ENCODE measurements at places on chromosomes 1 and 21. TPM values are rescaled to one million over a fixed set of nuclear protein-coding genes. Genes with fewer than 3 reads are reported as not detected.

ITGB2 gene
- not detected for total RNA-seq

ZNF648 gene
- total RNA-seq: not detected

PLA2G2F gene
- total RNA-seq: not detected

FCRLB gene
- 0.66 TPM for total RNA-seq

KCNA3 gene
- not detected for total RNA-seq

IL24 gene
- not detected for total RNA-seq

FCRL2 gene
- total RNA-seq: not detected

EXTL1 gene
- total RNA-seq: under 0.01 TPM

GNAT2 gene
- 0.13 TPM for total RNA-seq

C21orf58 gene
- 9.7 TPM for total RNA-seq

UQCRHL gene
- total RNA-seq: 2.3 TPM

SLC1A7 gene
- total RNA-seq: not detected

PTGER3 gene
- total RNA-seq: 0.07 TPM

IL12RB2 gene
- not detected for total RNA-seq

RGS18 gene
- not detected for total RNA-seq

SLAMF6 gene
- not detected for total RNA-seq

MAGI3 gene
- total RNA-seq: 28.6 TPM

TMEM54 gene
- total RNA-seq: 39.7 TPM

CRYBG2 gene
- total RNA-seq: not detected

RIIAD1 gene
- total RNA-seq: not detected

HTR6 gene
- not detected for total RNA-seq

DPH5 gene
- total RNA-seq: 35.0 TPM

PRR9 gene
- not detected for total RNA-seq

HSPB7 gene
- total RNA-seq: not detected

HSPA6 gene
- total RNA-seq: 0.22 TPM

ARHGEF2 gene
- 127 TPM for total RNA-seq

C1orf167 gene
- 0.29 TPM for total RNA-seq

ADAMTS5 gene
- total RNA-seq: 0.07 TPM

C1orf210 gene
- total RNA-seq: not detected

PRAMEF1 gene
- total RNA-seq: not detected

AKT3 gene
- total RNA-seq: 87.8 TPM

FNDC10 gene
- 0.65 TPM for total RNA-seq

All from thoracic aorta endothelial cell (primary cell).